Stimulated activated CD4-positive, alpha-beta T cell treated with anti-CD3 and anti-CD28 coated beads, TNF-alpha, amount 100 ng/mL, for 1 hour (primary cell): ENCODE measurements at places on chromosomes 3 and 15.

DNA sequence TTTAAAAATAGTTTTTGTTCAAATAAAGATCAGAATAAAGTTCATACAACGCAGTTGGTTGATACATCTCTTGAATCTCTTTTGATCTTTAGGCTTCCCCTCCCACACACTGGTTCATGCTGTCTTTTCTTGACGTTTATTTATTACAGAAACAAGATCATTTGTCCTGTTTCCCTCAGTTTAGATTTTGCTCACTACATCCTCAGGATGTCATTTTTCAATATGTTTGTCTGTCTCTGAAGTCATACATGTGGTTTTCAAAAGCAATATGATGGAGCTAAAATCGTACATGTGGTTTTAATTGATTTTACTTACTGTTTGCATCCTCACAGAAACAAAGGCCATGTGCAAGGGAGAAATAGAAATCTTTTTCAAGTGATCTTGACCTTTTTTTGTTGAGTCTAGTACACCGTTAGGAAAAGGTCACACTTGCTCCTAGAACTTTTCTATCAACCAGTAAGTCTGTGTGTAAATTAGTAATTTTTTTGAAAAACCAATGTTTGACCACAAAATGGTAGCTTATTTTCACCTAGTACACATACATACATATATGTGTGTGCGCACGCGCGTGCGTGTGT is 63.7 kb upstream of the SENP5 start:
- DNase-seq, result no peak

DNA sequence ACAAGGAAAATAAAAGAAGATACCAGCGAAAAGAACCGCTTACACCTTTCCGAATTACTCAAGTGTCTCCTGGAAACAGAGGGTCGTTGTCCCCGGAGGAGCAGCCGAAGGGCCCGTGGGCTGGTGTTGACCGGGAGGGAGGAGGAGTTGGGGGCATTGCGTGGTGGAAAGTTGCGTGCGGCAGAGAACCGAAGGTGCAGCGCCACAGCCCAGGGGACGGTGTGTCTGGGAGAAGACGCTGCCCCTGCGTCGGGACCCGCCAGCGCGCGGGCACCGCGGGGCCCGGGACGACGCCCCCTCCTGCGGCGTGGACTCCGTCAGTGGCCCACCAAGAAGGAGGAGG is 325 bp downstream of the ALCAM start:
- no peak for DNase-seq

GRCh38 chr3:185457376-185457775 is 41.5 kb downstream of the TMEM41A start:
- DNase-seq, result no peak

DNA sequence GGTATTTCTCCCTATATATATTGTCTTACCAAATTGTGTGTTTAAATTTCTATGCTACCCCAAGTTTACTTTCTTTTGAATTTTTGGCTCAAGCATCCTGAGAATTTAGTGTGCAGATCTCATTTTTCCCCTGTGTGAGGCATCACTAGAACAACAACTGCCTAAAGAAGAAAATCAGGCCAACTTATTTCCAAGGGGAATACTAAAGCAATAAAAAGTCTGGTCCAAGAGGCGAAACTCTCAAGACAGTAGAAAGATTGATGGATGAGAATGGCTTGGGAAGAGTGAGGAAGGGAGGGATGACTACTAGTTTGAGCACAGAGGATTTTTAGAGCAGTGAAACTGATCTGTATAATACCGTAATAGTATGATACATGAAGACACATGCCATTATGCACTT is 86.3 kb upstream of the CFAP20DC start:
- no peak for DNase-seq

GRCh38 chr15:65998486-65998885 is 129.2 kb downstream of the RAB11A start:
- DNase-seq, result no peak

GRCh38 chr3:183255348-183255730 is 2.3 kb downstream of the B3GNT5 start:
- DNase-seq, result no peak

- no peak for DNase-seq
Observed at GRCh38 chr15:90916461-90916860, 13.4 kb downstream of the MAN2A2 start.

GRCh38 chr3:171323938-171324536 is 136.2 kb downstream of the TNIK start:
- no peak for DNase-seq

- no peak for DNase-seq
Observed at GRCh38 chr3:160434071-160434470, 15.5 kb downstream of the TRIM59 start.

- DNase-seq, result no peak
Observed at GRCh38 chr15:95973566-95974256, 356.8 kb upstream of the NR2F2 start.

GRCh38 chr3:197994736-197995135 is 34.7 kb downstream of the LMLN start:
- DNase-seq, result no peak

DNA sequence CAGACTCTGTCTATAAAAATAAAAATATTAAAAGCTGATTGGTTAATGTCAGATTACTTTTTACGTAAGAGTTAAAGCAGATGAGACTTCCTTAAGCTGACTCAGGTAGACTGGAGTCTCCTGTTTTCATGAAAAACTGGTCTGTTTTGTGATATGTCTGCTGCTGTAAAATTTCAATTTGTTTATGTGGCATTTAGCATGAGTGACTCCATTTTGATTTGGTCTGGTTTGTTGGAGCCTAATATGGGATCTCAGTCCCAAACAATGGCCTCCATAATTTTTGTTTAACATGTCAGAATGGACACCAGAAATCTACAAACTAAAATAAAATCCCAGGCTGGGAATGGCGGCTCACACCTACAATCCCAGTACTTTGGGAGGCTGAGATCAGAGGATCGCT is 57.8 kb upstream of the LEKR1 start:
- no peak for DNase-seq

DNA sequence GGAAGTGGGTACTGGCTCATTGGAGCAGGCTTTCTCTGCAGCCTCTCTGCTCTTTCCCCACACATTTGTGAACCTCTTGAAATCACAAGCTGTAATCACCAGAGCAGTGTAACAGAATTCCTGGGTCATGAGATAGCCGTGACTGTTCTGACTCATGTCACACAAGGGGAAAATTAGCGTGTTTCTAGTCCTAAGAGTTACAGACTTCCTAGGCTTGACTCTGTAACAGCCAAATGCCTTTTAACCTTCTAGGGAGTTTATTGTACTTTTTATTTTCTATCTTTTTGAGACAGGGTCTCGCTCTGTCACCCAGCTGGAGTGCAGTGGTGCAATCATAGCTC is 54.7 kb upstream of the TRAK1 start:
- no peak for DNase-seq

DNA sequence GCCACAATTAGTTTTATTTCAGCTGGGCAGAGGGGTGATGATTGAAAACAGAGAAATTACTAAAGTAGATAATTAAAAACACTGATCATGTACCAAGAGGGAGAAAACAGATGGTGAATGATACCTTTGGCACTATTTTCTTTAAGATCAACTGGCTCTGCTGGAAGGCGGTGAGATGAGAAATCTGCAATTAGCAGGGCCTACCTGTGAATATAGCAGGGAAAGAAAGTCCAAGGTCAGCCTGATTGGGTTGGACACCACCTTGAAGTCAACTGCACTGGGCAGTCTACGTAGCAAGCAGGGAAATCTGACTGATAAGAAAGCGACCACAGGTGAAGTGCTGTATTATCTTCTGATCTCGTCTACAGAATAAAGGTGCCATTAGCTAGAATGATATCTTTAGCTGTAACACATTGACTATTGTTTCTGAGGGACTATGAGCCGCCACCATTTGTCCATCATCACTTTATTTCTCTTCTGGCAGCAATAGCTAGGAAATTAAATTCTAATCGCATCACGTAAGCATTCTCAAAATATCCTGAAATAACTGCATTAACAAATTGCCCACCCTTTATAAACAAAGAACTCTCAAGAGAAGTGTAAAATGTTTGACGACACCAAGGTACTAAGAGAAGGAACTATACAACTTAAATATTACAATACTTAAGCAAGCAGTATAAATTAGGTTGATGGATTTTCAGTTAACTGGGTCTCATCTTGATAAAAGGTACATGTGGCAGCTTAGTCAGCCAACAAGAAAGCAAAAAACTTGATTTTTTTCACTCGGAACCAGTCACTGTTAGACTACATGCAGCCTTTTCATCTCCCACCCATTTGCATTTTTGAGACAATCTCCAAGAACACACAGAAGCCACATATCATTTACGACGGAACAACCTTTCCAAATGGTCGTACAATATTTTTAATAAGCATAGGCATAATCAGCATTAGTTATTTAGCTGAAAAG is 1.3 kb downstream of the NEDD4 start:
- no peak for DNase-seq

DNA sequence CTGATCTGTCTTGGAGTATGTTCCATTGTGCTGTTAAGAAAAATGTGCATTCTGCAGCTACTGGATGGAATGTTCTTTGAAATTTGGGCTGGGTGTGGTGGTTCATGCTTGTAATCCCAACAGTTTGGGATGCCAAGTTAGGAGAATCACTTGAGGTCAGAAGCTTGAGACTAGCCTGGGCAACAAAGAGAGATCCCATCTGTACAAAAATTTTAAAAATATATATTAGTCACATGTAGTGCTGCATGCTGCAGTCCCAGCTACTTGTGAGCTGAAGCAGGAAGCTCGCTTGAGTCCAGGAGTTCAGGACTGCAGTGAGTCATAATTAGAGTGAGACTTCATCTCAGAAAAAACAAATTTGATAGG is 62.8 kb upstream of the PLSCR4 start:
- DNase-seq, result no peak

GRCh38 chr15:49270541-49271421 is 100.7 kb downstream of the GALK2 start:
- no peak for DNase-seq
